AG08396 (cell line): ENCODE measurements at places on chromosomes 3 and 15.

DNA sequence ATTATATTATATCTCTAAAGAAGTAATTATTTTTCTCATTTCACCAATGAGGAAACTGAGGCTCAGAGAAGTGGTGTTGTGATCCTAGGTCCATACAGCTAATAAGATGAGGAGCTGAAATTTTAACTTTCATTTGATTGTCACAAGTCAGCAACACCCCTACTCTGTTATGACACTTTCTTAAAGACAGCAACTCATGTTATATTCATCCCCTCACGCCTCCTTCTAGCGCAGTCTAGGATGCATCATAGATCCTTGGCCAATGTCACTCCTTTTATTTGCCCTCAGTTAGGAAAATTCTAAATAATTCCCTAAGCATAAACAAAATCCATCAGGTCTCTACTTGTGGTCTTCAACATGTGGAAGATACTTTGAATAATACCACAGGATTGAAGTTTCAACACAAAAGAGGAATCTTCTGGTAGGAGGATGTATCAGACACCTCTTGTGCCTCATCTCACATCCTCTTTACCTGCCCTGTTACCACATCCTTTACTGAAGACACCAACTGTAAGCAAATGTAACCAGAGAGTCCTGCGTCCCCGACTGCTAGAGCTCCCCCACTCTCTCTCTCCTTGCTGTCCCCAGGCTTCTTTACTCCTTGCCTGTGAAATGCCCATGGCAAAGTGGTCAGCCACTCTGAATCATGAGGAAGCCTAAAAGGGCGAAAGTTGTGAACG lies 53.7 kb downstream of the TRIM42 start:
- DNase-seq, result no peak

DNA sequence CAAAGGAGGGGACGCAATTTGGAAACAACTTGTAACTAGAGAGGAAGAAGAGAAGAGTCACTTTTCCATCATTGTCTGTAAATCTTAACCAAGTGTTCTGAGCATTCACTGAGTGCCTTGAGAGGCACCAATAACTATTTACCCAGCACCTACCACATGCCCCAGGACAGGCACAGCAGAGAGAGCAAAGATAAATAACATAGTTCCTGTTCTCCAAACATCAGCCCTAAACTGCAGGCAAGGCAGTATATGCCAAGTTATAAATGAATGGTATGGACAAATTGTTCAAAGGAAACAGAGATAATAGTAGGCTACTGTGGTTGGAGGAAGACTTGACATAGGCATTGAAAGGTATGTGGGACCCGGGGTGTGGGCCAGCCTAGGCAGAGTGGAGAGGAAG lies 45.6 kb downstream of the ITGB5 start:
- DNase-seq, result no peak

GRCh38 chr15:91471468-91471867 lies 371.4 kb downstream of the SV2B start:
- no peak for DNase-seq

DNA sequence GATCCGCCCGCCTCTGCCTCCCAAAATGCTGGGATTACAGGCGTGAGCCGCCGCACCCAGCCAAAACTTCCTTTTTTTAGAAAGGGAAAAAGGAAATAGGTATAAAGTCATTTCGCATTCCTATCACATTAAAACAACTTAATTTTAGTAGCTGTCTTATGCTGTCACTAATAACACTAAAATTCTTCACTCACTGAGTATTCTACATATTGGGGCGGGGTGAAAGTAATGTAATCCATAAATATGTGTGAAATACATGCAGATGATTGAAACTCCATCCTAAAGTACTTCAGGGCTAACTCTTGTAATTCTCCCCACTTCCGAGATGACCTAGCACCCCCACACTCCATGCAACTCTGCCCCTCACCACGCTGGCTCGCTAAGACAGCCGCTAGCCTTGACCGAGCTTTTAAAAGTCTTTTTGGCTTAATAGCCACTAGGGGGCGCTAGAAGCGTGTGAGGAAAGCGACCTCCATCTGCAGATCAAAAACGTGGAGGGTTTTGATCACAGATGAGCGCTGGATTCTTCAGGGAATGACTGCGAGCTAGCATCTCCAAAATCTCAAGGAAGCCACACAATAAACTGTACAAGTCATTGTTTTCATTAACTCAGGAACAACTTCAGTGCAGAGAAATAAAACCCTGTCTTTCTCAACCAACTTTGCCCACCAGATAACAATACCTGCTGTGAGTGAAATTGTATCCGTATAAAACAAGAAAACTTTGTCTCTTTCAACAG lies 129.3 kb upstream of the IGF1R start:
- DNase-seq, result peak; percentile 78

GRCh38 chr15:78322724-78323521 lies 17.2 kb upstream of the CRABP1 start:
- no peak for DNase-seq

DNA sequence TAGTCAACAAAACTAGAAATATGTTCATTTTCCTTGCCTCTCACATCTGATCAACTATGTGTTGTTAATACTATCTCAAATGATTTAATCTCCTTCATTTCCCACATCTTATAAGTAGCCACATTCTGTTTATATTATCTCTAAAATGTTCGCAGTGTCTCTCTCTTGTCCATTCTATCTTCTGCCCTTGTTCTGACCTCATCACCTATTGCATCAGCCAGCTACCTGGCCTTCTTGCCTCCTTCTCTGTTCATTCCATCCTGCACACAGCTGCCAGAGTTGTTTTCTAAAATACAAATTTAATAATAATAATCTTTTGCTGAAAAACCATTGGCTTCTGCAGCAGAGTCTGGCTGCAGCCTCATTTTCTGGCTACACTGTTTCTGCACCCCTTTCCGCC lies 75.3 kb upstream of the CCNL1 start:
- no peak for DNase-seq

- DNase-seq, result no peak
Observed at GRCh38 chr3:39130026-39130425, 22.5 kb downstream of the TTC21A start.

GRCh38 chr3:101842245-101842934 lies 6.9 kb upstream of the NFKBIZ start:
- peak; percentile 39 for DNase-seq

- no peak for DNase-seq
Observed at GRCh38 chr15:56410721-56411120, 45.5 kb downstream of the TEX9 start.

GRCh38 chr15:25236861-25237155 lies 202.0 kb downstream of the UBE3A start:
- no peak for DNase-seq

DNA sequence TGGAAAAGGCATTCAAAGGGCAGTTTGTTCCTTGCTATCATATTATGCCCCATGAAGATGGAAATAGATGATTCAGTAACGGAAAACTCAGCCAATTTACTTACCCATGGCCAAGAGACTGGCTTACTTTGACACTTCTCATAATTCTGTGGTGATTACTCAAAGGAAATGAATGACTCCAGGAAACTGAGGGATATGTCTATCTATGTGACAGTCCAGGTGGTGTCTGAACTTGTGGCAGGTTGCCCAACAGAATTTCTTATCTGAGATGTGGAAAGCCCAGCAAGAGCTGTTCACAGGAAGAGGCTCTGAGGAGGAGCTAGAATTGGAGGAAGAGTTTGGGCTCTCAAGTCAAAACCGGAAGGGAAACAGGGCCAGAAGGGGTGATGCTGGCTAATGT lies 91.2 kb downstream of the KCNAB1 start:
- no peak for DNase-seq

GRCh38 chr3:38586546-38587520 lies 62.7 kb downstream of the SCN5A start:
- DNase-seq, result no peak

GRCh38 chr15:41018534-41018933 lies 65.3 kb downstream of the CHAC1 start:
- DNase-seq, result no peak

DNA sequence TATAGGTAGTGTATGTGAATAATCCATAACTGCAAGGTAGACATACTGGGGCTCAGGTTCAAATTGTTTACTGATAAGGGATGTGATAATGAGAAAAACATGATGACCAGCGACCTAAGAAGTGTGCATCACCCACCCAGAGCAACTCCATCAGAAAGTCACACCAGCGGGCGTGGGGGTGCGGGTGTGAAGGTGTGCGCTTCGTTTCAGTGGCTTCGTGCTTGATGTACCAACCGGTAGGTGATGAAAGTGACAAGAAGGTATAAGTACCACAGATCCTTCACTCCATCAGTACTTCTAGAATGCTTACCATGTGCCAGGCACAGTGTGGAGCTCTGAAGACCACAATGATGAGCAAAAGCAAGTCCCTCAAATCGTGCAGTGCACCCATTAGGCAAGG lies 11.2 kb downstream of the ANP32A start:
- no peak for DNase-seq

- DNase-seq, result no peak
Observed at GRCh38 chr15:72340366-72340765, 20.4 kb upstream of the CELF6 start.

- no peak for DNase-seq
Observed at GRCh38 chr3:45689787-45690145, 570 bp downstream of the SACM1L start.

- no peak for DNase-seq
Observed at GRCh38 chr15:22808761-22809280, 22.4 kb downstream of the NIPA1 start.

DNA sequence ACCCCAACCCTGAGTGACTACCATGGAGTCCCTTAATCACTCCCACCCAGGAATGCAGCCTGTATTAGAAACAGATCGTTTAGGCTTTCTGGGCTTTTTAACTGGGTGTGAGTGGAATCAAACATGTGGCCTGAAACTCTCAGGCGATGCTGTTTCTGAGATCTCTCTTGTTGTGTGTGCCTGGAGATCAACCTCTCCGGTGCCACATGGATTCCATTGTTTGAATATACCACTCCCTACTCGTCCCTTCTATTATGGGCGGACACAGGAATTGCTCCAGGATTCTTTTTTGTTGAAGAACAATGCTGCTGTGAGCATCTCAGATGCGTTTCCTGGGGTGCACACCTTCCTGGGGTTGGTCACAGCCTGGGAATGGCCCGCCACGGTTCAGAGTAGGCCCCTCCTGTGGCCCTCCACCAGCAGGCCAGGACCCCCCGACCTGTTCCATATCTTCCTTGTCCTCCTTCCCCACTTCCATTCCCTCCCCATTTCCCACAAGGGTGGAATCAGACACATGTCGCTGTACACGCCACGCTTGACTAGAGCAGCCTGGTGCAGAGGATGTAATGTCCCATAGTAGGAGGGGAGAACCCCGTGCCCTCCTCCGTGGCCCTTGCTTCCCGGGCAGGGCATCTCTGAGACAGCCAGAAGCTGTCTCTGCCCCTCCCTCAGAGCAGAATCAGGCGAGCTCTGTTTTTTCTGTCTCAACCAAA lies 36.4 kb upstream of the PRR23E start:
- no peak for DNase-seq

DNA sequence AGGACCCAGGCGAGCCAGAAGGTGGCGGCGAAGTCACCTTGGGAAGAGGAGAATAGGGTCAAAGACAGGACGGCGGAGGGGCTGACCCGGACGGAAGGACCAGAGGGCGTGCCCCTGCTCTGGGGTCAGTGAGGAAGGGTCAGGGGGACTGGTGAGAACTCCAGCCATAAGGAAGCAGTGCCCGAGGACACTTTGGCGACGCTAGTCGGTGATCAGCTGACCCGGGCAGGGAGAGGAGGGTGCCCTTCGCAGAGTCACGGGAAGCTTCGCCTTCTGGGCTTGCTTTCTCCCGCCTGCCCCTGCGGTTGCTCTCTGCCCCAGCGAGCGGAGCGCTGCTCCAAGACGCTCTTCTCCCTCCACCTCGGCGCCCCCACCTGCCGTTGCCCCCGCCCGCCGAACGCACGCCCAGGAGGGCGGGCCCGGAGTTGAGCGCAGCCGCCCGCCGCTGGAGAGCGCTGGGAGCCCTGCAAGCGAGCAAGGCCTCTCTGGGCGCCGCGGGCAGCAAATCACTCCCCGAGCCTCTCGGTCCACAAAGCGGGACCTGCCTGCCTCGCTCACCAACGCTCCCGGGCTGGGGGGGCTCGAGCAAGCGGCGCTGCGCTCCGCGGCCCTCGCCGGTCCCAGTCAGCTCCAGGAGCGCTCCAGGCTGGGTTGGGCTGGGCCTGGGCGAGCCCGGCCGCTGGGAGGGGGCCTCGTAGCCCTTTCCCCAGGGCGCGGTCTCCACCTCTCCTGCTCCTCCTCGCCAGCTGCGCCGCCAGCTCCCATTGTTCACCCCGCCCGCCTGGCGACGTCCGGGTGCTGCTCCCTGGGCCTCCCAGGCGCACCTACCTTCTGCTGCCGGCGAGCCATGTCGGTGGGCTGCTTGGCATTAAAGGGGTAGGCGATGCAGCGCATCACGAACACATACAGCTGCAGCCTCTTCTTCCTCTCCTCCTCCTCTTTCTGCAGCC lies 1.2 kb downstream of the CADPS start:
- DNase-seq, result peak; percentile 48

GRCh38 chr3:183692436-183692835 lies 5.2 kb upstream of the YEATS2 start:
- no peak for DNase-seq

GRCh38 chr3:48429317-48429959 lies 448 bp downstream of the PLXNB1 start:
- DNase-seq, result peak; percentile 84

- no peak for DNase-seq
Observed at GRCh38 chr3:153783741-153784480, 337.3 kb upstream of the ARHGEF26 start.

GRCh38 chr3:27686642-27687041 lies 35.5 kb downstream of the EOMES start:
- peak; percentile 26 for DNase-seq

DNA sequence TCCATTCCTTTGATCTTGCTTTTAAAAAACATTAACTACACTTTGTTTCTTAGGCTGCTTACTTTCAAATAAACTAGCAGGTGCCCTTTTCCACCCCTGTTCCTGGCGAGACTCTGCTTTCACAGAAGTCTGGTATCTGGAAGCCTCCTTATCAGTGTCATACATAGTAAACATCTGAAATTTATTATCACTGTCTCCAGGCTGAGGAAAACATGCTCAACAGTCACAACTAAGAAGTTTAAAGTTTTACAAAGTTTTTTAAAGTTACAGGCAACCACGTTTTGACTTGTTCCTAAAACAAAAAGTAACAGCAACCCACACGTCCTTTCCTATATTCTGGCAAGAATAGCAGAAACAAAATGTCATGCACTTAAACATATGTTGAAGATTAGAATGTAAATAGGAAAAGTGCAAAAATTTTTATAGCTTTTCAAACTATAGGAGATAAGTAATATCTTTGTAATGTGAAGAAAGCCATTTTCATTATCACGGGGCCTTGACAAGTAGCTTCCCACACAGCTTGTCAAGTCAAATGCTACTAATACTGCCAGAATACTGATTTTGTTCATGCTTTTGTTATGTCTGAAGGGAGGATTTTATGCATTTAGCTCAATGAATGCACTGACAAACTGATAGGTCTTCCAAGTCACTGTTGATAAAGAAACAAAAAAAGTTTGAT lies 275.2 kb upstream of the KCNMB2 start:
- DNase-seq, result no peak

DNA sequence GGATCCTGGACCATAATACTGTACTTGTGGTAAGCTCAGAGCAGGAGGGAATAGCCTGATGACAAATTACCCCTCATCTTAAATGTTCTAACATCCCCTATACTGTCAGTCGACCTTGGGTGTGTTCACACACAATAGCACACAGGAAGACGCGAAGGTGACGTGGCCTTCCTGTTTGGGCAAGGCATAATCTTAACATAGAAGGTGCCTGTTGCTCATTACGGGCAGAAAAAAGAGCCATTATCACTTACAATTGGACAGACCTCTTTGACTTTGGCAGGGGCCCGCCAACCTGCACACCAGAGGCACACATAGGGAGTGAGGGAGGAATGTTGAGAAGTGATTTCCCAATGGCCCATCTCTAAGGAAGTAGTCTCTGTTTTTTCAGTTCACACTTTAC lies 144.2 kb downstream of the ANO10 start:
- DNase-seq, result no peak
